ENCODE measurements at places on chromosomes 11 and 22.

GRCh38 chr11:41999066-41999465 is 539.6 kb upstream of the LRRC4C start:
- no peak for DNase-seq

DNA sequence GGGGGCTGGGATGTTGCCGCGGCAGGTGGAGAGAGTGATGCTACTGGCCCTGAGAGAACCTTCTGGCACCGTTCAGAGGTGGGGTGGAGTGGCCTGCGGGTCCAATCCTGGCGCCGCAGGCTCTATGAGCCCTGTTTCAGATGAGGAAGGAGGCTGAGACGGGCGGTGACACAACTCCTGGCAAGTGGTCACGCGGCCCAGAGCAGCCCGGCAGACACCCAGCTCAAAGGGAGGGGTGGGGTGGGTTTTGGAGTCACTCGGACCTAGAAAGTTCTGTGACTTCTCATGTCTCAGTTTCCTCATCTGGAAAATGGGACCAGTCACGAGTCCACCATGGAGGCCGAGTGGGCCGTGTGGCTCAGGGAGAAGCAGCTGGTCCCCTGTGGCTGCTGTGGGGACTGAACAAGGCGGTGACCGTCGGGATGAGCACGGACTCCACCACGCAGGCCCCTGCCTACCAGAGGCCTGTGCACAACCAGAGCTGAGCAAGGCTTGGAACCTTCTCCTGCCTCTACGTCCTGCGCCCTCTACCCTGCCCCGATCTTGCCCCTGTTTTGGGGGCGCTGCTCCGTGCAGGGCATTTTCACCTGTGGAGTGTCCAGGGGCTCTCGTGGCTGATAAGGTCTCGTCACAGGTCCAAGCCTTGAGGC is 3.7 kb downstream of the TSPO start:
- no peak for DNase-seq

GRCh38 chr11:73413256-73413655 is 37.1 kb downstream of the RELT start:
- DNase-seq = no peak

GRCh38 chr11:45384711-45385241 is 98.6 kb upstream of the SYT13 start:
- DNase-seq = no peak

DNA sequence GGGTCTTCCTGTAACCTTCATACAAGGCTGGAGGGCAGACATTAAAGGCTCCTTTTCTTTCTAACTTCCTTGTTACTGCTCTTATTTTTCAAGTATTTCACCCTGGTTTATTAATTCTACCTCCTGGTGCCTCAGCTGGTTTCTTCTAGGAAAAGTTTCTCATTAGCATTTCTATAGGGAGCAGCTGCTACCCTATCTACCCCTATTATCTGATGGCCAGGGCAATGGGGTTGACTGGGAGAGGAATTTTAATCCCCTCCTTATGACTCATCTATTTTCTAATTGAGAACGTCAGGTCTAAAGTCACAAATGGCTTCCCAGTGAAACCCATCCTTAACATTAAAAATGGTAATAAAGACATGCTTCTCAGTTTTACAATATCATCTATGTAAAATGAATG is 5.0 kb downstream of the MAP6 start:
- DNase-seq = no peak

Measured in fibroblast of lung (primary cell).